ENCODE measurements at places on chromosomes 16 and 17. TPM values are rescaled to one million over a fixed set of nuclear protein-coding genes. Genes with fewer than 3 reads are reported as not detected.

ZFHX3 gene
- polyA plus RNA-seq, result 20.2 TPM

MYL4 gene
- polyA plus RNA-seq, result 4.0 TPM

TLCD3B gene
- 1.3 TPM for polyA plus RNA-seq

CENPX gene
- polyA plus RNA-seq, result 40.8 TPM

CD300E gene
- 0.33 TPM for polyA plus RNA-seq

KRTAP4-1 gene
- polyA plus RNA-seq, result not detected

LLGL1 gene
- polyA plus RNA-seq, result 26.7 TPM

PRCD gene
- polyA plus RNA-seq, result 3.9 TPM

MARVELD3 gene
- 13.2 TPM for polyA plus RNA-seq

PIK3R6 gene
- polyA plus RNA-seq, result 1.2 TPM

PLCG2 gene
- 70.6 TPM for polyA plus RNA-seq

MAPT gene
- polyA plus RNA-seq, result 7.1 TPM

ALDH3A1 gene
- polyA plus RNA-seq, result 1.7 TPM

PYY gene
- 0.25 TPM for polyA plus RNA-seq

GCGR gene
- 17.7 TPM for polyA plus RNA-seq

MPP3 gene
- 8.0 TPM for polyA plus RNA-seq

MYOCD gene
- polyA plus RNA-seq, result 6.6 TPM

TEDC2 gene
- polyA plus RNA-seq, result 8.5 TPM

TMEM98 gene
- 210 TPM for polyA plus RNA-seq

DRC3 gene
- 14.7 TPM for polyA plus RNA-seq

CACNG4 gene
- 3.5 TPM for polyA plus RNA-seq

SLC13A2 gene
- polyA plus RNA-seq, result 16.7 TPM

DOC2A gene
- 2.5 TPM for polyA plus RNA-seq

BICDL2 gene
- polyA plus RNA-seq, result 1.0 TPM

LITAFD gene
- 0.20 TPM for polyA plus RNA-seq

C1QTNF8 gene
- not detected for polyA plus RNA-seq

FOXC2 gene
- polyA plus RNA-seq, result 56.6 TPM

PITPNM3 gene
- polyA plus RNA-seq, result 7.4 TPM

EIF5A gene
- 324 TPM for polyA plus RNA-seq

RGS9 gene
- 17.1 TPM for polyA plus RNA-seq

CEMP1 gene
- polyA plus RNA-seq, result 4.1 TPM

RABEP1 gene
- 59.9 TPM for polyA plus RNA-seq

NGFR gene
- 4.5 TPM for polyA plus RNA-seq

ZACN gene
- polyA plus RNA-seq, result 24.6 TPM
